ENCODE measurements at places on chromosomes 3 and 15.

DNA sequence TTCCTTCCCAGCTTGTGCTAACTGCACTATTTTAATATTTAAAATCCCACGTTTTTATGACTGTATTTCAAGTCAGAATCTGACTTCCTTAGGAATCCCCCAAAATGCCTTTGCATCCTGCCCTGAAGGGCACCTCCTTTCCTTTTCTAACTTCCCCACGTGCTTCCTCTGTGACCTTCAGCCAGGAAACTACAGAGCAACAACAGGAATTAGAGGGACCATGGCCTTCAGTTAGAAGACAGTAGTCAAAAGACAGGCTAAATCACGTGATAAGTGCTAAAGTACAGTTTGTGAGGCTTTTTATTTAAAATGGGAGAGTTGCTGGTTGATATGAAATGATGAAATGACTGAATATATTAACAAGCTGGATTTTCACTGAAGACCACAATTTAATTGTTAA is 11.8 kb upstream of the ABHD10 start:
- no peak for DNase-seq

- DNase-seq: no peak
Measured at GRCh38 chr3:103440539-103441203, 1005.9 kb downstream of the ZPLD1 start.

- no peak for DNase-seq
Measured at GRCh38 chr3:116246406-116246980, 198.8 kb downstream of the LSAMP start.

- DNase-seq: no peak
Measured at GRCh38 chr15:42858999-42859789, 61.4 kb downstream of the TTBK2 start.

- no peak for DNase-seq
Measured at GRCh38 chr3:127354761-127355160, 66.9 kb upstream of the PRR20G start.

GRCh38 chr15:96312641-96313335 is 17.7 kb upstream of the NR2F2 start:
- DNase-seq: no peak

DNA sequence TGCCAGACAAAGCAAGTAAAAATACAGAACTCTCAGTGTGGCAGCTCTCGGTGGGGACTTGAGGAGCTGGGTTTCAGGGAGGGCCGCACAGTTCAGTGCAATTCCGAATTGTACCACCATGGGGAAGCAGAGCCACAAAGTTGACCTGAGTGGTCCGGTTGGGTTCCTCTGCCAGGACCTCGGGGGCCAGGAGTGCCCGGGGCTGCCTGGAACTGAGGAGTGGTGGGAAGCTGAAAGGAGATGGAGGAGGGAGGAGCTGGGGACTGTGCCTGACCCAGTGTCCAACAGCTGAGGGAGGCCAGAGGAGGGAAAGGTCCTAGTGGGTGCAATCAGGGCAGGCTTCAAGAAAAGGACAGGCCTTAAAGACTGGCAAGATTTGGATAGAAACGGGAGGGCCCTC is 32.2 kb upstream of the TRH start:
- peak; percentile 27 for DNase-seq

DNA sequence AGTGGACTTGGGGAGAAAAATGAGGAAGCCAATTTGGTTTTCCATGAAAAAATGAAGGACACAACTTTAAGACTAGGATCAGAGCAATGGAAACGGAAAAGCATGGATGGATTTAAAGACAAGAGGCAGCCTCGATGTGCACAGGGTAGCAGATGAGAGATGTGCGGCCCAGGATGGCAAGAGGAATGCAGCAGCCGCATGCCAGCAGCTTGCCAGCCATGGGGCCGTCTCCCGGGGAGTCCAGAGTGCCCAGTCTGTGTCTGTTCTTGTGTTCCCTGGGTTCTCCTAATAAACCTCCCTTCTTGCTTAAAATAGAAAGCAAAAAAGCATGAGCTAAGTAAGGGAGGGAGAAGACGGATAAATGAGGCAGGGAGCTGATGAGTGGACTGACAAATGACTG is 68.0 kb upstream of the IQSEC1 start:
- DNase-seq: no peak

DNA sequence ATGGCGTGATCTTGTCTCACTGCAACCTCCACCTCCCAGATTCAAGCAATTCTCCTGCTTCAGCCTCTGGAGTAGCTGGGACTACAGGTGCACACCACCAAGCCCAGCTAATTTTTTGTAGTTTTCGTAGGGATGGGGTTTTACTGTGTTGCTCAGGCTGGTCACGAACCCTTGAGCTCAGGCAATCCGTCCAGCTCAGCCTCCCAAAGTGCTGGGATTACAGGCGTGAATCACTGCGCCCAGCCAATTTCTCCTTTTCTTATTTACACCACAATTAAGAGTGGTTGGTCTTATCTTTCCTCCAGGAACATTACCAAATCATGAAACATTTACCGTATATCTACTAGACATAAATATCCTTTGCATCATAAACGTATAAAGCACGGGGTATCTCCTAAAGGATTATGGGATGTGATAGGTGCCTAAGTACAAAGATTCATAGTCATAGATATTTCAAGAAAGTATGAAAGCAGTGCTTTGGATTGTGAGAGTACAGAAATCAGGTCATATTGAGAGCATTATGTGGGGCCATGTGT is 194.5 kb downstream of the RBMS3 start:
- no peak for DNase-seq

DNA sequence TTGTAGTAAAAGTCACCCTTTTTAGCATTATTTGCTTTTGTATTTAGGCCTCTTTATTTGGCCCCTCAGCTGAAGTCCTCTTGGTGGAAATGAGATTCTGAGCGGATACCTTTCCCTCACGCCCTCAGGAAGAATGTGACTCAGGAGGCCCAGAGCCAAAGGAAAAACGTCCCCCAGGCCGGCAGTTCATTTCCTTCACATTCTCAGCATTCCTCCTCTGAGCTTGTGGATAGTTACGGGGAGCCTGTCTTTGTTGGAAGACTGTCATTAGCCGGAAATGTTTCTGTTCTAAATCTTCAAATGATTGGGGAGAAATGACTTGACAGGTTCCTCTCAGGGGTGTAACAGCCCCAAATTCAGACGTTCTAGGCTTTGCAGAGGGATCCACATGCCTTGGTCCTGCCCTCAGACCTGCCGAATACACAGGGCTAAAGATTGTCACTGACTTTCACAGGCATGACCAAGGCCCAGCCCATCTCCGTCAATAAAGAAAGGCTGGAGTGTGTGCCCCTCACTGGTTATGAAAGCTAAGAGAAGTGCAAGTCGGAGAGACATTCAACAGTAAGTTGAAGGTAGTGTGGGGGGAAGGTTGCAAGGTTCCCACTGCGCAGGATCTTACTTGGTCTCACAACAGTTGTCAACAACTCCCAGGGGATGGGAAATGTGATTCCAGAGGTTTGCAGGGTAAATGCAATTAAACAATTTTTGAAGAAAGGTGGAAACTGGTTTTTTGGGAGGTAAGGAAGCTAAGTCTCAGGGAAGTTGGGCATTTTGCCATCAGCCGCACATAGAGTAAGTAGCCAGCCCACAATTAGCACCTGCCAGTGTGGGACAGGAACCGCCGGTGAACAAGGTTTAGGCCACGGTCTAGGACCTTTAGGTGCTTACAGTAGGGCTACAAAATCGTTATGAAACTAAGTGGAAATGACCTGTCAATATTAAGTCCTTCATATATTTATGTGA is 39.7 kb upstream of the MYZAP start:
- DNase-seq: no peak

DNA sequence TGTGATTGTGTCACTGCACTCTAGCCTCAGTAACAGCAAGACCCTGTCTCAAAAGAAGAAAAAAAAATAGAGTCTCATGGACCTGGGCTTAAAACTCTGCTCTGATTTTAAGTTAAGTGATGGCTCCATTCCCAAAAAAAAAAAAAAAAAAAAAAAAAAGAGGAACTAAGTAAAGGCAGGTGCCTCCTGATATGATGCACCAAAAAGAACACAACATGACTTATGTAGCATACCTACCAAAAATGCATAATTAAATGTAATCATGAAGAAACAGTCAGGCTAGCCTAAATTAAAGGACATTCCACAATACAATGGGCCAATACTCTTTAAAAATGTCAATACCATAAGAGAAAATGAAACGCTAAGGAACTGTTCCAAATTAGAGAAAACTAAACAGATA is 5.4 kb upstream of the IREB2 start:
- DNase-seq: no peak

DNA sequence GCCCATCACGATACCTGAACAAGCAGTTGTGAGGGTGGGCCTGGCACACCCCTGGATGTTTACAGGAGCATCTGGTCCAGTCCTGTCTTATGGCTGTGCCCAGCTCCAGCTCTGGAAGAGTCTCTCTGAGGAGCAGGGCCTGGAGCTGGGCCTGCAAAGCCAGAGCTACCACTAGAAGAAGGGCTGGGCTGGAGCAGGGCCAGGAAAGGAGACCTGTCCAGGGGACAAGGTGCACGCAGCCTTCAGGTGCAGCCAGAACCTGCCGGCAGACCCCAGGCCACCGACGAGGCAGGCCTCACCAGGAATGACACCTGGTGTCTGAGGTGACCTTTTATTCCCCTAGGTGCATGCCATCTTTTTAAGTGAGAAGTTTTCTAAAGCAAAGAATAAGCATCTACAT is 8.4 kb upstream of the BCL2L10 start:
- no peak for DNase-seq

DNA sequence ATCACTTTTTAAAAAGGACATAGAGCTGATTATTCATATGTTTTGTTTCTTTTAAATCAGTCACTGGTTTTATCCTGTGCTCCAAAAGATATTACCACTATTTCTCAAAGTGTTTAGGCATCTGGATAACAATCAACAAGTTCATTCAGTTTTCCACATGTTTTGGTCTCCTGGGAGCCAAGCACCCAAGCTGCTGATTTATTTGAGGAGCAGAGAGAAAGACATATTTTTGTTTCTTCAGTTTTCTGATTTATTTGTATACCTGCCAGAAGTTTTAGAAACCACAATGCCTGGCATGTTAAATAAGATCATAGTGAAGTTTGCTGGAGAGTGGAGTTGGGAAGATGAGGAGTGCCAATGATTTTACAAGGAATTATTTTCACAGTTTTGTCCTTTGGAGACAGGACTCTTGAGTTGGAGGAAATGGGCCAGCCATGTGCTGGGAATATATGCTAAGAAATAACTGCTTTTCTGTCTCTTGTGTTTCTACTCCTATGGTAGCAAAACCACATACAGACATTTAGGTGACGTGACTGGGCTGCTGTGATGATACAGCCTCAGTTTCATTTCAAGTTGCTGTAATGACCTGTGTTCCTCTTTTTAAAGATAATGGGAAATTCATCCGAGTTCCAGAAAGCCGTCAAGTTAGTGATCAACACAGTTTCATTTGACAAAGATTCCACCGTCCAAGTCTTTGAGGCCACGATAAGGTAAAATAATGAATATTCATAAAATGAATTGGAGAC is 11.7 kb downstream of the EDEM1 start:
- DNase-seq: no peak

GRCh38 chr15:55237219-55238130 is 40.7 kb upstream of the RSL24D1 start:
- no peak for DNase-seq

DNA sequence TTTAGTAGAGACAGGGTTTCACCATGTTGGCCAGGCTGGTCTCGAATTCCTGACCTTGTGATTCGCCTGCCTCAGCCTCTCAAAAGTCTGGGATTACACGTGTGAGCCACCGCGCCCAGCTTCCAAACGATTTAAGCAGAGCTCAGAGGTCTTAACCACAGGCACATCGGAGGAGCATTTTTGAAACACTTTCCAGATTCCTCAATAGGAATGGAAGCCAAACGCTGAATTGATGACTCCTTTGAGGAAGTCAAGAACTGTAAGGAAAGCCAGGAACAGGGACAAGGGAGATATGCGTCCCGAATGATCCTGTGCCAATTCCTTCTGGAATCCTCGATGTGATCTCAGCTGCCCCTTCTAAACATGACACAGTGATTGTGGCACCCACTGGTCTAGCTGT is 40.0 kb downstream of the TRH start:
- no peak for DNase-seq

- no peak for DNase-seq
Measured at GRCh38 chr15:85890620-85890980, 95.9 kb upstream of the KLHL25 start.

- no peak for DNase-seq
Measured at GRCh38 chr15:26634319-26634718, 138.5 kb downstream of the GABRB3 start.

- DNase-seq: no peak
Measured at GRCh38 chr3:112124907-112125607, 8.0 kb downstream of the GCSAM start.

- peak; percentile 20 for DNase-seq
Measured at GRCh38 chr15:51842852-51843737, 13.6 kb downstream of the TMOD3 start.

DNA sequence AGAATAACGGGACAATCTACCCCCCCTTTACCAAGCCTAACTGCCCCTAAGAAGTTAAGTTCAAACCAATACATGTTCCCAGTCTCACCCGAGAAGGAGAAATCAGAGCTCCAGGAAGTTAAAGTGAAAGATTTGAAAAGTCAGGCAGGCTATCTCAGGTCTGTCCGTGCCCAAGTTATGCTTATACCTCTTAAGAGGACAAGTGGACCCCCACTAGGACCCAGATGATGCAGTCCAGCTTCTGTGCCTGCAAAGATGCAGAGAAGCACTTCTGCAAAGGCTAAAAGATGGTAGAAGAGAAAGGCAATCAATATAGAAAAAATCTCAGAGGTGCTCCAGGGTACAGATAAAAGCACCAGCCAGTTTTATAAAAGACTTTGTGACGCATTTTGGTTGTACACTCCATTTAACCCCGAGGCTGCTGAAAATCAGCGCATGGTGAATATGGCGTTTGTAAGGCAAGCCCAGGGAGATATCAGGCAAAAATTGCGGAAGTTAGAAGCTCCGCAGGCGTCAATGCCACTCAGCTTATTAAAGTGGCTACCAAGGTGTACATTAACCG is 9.8 kb upstream of the SLC9C1 start:
- no peak for DNase-seq

DNA sequence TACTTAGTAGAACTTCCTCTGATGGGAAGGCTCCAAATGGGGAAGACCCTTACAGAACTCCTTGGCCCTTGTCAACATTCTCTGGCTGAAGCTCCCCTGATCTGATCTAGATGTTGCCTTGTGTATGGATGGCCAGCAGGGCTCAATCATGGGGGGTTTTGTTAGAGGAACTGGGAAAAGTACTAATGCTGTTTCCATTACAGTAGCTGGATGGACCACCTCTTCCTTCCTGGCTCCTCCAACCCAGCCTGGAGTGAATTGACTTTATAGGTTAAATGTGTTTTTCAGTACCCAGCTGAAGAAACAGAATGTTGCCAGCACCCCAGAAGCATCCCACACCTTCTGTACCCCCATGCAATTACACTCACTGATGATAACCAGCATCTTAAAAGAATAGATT is 22.7 kb upstream of the CLEC3B start:
- DNase-seq: no peak

DNA sequence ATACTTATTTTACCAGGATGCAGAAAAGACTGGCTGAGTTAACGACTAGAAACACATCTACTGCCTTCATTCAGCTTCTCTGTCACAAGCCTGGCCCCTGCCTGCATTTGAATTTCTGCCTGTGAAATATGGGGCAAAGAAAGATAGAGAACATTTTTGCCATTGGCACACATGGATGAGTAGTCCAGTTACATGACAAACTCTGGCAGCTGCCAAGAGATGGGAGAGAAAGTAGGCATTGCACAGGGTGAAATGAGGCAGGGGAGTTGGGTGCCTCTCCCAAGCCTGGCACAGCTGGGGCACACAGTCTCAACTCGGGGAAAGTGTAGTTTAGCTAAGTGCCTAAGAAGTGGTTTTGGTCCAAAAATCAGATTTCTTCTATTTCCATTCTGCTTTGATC is 24.0 kb downstream of the ANXA2 start:
- no peak for DNase-seq

All from activated CD8-positive, alpha-beta memory T cell treated with anti-CD3 and anti-CD28 coated beads, Interleukin-2, amount 50 U/mL, for 4 hours (primary cell).